ENCODE measurements at places on chromosomes 2 and 18. TPM values are rescaled to one million over a fixed set of nuclear protein-coding genes. Genes with fewer than 3 reads are reported as not detected.

DNA sequence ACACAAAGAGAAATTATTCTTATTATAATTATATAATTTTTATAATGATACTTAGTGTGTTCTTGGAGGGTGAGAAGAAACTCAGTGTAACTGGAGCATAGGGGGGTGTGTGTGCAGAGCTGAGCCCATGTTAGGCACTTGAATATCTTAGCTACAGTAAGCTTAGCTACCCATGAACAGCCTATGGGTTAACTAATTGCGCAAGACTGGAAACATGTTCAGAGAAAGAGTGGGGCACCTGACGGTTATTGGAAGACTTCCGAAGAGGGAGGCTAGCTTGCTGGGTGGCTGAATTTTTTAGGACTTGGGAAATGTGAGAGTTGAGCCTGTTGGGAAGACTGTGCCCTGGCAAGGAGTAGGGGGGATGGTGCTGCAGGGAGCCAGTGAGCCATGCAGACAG, 229.2 kb downstream of the SLC4A3 start:
- DNase-seq: no peak

GRCh38 chr2:26740890-26741302, 23.2 kb upstream of the SLC35F6 start:
- no peak for DNase-seq

DNA sequence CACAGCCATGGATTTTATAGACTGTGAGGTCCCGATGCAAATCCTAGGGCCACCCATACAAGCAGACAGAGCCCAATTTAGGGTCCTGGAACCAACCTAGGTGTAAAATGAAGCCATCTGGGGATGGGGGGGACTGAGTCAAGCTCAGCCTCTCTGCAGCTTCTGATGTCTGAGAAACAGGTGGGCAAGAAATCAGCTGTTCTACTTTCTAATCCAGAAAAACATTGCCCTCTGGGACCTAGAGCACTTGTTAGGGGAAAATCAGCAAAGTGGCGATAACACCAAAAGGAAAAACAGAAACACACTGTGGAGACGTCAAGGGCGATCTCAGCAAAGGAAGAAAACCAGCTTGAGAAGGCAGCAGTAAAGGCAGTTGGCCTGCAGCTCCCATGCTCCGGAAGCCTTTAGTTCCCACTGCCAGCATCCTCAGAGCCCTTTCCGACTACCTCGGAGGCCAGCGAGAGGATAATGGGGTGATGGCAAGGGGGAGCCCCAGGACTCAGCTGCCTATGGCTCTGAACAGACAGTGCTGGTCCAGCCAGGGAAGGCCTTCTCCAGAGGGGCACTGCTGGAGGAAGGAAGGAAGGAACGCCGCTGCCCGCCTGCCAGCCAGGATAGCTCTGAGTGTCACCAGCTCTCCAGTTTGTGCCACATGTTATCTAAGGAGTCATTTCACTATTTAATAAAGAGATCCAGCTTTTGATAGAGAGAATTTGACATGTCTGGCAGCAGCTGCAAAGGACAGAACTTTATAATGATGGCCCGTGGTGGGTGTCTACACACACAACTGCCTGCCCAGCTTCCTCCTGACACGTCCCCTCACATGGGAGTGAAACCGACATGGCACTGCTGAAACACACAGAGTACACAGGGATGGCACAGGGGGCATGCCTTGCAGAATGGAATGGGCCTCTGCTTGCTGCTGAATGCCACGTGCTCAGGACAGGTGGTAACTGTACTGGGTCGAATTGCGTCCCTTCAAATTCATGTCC, 37.7 kb downstream of the HS1BP3 start:
- no peak for DNase-seq

Gene M1AP
- total RNA-seq: not detected

GRCh38 chr2:88188748-88189147, 18.6 kb downstream of the THNSL2 start:
- no peak for DNase-seq

DNA sequence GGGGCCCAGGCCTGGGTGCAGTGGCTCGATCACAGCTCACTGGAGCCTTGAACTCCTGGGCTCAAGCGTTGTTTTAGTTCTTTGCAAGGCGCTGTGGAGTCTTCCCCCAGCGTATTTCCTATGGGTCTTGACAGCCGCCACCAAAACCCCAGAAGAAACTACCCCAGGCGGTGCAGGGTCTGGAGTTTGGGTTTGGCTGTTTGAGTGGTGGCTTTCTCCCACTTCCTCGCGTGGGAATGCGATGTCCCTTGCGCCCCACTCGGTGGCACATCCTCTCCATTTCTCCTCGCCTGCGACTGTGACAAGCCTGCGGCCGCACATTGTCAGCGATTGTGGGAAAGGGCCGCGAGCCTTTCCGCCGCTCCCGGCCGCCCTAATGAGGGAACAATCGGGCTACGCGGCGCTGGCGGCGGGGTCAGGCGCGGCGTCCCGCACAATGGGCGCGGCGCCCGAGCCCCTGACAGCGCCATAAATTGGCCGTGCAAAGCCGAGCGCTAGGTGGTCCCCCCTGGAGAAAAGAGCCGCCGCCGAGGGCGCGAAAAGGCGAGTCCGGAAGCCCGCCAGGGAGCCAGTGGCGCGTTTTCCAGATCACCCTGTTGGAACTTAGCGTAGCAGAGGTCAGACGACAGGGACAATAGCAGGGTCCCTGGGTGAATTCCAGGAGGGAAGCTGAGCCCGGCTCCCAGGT, 194.9 kb upstream of the POU3F3 start:
- no peak for DNase-seq

Data from CD8-positive, alpha-beta memory T cell (primary cell).